ENCODE measurements at places on chromosomes 5 and 9.

- no peak for DNase-seq
Measured at GRCh38 chr5:67006500-67006848, 190.1 kb downstream of the CD180 start.

- DNase-seq = no peak
Measured at GRCh38 chr5:36658038-36658756, 51.8 kb downstream of the SLC1A3 start.

- no peak for DNase-seq
Measured at GRCh38 chr5:52579391-52579790, 208.3 kb upstream of the ITGA1 start.

- no peak for DNase-seq
Measured at GRCh38 chr9:108543251-108543778, 312.5 kb downstream of the ACTL7B start.

DNA sequence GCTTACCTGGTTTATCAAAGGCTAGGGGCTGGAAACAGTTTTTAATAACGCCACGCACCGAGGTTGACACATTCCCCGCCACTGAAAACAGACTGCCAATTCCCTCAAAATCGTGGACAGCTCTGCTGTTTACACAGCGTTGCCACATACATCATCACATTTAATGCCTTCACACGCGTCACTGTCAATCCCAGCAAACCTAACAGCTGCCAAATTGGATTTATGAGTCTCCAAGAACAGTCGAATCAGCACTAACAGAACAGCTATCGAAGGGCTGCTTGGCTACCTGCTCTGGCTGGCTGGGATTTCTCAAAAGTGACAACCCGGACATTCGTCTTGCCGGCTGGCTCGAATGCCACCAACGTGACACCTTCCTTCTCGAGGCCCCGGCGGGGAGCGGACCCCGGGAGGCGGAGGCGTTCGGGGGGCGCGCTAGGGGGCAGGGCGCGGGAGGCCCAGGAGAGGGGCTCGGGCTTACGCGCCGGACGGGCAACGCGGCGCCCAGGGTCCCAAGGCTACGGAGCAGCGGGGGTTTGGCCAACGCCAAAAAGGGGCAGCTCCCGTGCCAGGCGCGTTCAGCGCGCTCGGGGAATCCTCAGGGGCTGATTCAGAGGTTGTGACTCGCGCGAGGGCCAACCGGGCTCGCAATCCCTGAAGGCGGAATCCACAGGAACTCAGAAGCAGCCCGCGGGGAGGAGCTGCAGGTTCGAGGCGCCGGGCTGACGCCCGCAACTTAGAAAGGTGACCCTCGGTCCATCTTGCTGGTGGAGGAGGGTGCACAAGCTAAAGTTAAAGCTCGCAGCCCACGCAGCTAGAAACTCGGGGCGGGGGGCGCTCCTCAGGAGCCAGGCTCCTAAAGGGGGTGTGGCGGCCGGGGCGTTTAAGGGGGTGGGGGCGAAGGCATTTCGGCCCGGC is 1.2 kb downstream of the CDC14B start:
- DNase-seq = no peak

DNA sequence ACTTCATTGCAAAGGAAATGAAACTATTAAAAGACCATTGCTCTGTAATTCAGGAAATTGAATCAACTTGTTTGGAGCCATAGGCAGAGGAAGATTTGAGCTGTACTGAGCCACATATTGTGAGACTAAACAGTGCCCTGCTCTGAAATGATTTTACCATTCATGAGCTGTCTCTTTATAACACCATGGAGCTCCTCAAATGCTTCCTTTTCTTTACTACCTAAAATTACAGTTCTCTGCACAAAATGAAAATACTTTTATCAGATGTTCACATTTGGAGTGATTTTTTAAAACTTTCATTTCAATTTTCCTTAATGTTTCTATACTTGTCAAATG is 97.9 kb downstream of the NLN start:
- no peak for DNase-seq

GRCh38 chr5:8829323-8830029 is 716.4 kb downstream of the SEMA5A start:
- no peak for DNase-seq

GRCh38 chr5:111942201-111942600 is 185.2 kb upstream of the NREP start:
- DNase-seq = no peak

DNA sequence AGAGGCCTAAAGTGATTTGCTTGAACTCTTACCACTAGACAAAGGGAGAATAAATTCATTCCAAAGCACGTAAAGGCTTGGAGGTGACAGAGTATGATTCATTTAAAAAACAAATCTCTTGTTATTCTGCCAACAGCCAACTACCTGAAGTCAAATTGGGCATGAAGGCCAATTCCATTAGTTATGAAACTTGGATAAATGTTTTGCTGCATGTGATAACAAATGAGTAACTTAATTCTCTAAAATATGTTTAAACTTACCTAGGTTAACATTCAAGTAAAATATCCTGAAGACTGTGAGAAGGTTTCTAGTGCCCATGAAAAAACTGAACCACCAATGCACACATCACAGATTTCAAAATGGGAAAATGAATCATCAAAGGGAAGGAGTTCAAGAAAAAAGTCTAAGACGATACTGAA is 120.1 kb upstream of the TSLP start:
- no peak for DNase-seq

DNA sequence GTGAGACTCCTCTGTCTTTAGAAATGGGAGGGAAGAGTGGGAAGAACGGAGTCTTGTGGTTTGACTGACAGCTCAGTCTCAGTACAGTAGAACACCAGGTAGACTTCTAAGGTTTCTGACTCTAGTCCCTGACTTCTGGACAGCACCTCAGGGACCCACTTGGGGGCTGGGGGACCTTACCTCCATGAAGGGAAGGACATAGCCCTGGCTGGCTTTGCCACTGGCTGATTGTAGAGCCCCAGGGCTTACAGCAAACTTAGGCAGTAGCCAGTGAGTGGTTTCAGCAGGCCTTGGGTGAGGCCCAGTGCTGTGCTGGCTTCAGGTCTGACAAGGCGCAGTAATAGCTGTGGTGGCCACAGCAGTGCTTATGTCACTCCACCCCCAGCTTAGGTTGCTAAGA is 290.0 kb upstream of the PRR16 start:
- no peak for DNase-seq

- no peak for DNase-seq
Measured at GRCh38 chr5:52017567-52017966, 634.3 kb downstream of the ISL1 start.

- peak; percentile 4 for DNase-seq
Measured at GRCh38 chr5:147935032-147935431, 28.7 kb upstream of the C5orf46 start.

GRCh38 chr5:170179626-170180025 is 53.2 kb upstream of the C5orf58 start:
- DNase-seq = no peak

DNA sequence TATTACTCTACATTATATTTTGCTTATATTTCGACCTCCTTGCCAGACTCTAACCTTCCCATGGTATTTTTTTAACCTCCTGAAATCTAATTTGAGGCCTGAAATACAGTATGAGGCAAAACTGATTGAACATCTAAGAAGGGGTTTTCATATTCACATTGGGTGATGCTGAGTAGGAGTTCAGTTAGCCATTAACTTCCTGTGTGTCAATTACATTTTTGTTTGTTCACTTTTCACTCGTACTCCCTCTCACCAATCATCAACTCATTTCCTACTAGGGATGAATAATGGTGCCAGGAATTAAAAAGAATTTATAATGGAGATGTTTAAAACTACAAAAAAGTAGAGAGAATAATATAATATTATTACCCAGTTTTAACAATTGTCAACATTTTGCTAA is 27.6 kb upstream of the GLRA1 start:
- DNase-seq = no peak

DNA sequence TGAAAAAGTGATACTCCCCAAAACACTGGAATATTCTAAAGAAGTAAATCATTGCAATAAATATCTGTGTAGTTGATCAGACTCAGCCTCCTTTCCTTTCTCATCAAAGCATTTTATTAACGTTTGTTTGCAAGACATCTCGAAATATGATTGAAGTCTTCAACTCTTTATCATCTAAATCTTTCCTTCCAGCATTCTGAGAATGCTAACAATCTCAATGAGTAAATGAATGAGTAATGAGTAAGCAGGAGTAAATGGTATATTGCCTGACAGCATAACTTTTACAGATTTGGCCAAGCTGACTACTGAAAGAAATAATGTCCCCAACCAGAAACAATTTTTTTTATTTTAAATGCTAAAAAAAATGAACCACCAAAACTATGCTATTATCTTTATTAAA is 157.1 kb downstream of the SLCO4C1 start:
- DNase-seq = no peak

DNA sequence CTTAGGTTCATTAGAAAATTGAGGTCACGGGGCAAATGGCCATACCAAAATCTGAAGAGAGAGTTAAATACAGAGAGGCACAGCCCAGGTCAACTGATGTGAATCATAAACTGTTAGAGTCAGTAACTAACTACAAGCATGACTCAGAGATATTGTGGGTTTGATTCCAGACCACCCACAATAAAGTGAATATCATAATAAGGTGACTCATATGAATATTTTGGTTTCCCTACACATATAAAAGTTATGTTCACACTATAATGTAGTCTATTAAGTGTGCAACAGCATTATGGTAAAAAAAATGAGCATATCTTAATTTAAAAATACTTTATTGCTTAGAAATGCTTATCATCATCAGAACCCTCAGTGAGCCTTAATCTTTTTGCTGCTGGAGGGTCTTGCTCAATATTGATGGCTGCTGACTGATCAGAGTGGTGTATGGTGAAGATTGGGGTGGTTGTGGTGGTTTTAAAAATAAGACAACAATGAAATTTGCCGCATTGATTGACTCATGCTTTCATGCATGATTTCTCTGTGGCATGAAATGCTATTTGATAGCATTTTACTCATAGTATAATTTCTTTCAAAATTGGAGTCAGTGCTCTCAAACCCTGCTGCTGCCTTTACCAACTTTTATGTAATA is 53.1 kb upstream of the EDIL3 start:
- no peak for DNase-seq

- DNase-seq = no peak
Measured at GRCh38 chr5:176890455-176891330, 8.5 kb downstream of the HK3 start.

GRCh38 chr9:127975376-127976315 is 5.1 kb downstream of the EEIG1 start:
- DNase-seq = no peak
